ENCODE measurements at places on chromosomes 12 and 14.
A peak's percentile ranks its signal among the peaks of the same experiment; 100 is the strongest.

- ATAC-seq, result no peak
These were observed 70.5 kb downstream of the SERPINA3 start for GRCh38 chr14:94682736-94683135.

GRCh38 chr14:79961197-79961596, 250.1 kb downstream of the DIO2 start:
- no peak for ATAC-seq

- no peak for ATAC-seq
These were observed 179.0 kb downstream of the RIMBP2 start for GRCh38 chr12:130537051-130537450.

DNA sequence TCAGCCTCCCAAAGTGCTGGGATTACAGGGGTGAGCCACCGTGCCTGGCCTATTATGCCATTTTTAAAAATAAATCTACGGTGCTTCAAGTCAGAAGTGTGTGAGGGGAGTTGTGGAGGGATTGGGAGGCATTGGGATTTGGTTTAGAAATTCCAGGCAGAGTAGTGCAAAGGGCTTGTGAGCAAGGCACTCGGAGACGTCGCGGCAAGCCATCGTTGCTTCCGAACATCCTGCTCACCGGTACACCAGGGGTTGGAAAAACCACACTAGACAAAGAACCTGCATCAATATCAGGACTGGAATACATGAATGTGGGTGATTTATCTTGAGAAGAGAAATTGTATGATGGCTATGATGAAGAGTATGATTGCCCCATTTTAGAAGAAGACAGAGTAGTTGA, 227.0 kb downstream of the ALG10 start:
- no peak for ATAC-seq

DNA sequence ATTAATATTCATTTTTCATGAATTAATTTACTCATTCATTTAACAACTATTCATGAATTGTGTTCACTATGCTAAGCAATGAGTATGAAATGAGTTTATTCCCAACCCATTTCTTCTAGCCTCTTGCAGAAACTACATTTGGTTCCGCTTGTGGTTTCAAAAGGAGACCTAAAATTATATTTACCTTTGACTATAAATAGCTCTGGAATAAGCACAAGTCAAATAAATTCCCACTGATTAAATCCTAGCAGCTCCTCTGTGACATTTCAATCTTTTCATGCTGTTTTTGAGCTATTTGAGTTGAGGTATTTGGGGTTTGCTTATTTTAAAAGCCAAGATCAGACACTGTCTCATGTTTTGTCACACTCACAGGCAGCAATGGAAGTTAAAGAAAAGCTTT, 46.9 kb downstream of the DUSP6 start:
- no peak for ATAC-seq

GRCh38 chr12:68319988-68320623, 12.1 kb downstream of the MDM1 start:
- peak; percentile 99 for ATAC-seq

GRCh38 chr12:55057481-55057880, 37.7 kb downstream of the NEUROD4 start:
- ATAC-seq, result peak; percentile 68

Data from motor neuron (in vitro differentiated cells).